ENCODE measurements at places on chromosomes 4 and X. TPM values are rescaled to one million over a fixed set of nuclear protein-coding genes. Genes with fewer than 3 reads are reported as not detected.

DNA sequence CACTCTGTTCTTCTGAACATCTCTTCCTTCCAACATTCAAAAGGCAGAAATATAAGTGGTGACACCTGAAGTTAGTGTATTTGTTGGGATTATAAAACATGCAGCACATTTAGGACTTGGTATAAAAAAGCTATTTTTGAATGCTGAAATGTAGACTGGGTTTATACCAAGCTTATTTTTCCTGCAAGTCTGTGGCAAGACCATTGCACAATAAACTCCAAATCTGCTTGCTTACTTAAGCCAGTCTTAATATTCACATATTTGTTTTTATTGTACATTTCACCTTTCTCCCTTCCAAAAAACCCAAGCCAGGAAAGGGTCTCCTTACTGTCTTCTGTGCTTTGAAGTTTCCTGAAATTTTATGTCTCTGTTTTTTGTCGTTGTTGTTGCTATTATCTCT lies 63.7 kb downstream of the FHIP1A start:
- DNase-seq = no peak

- DNase-seq = peak; percentile 57
Measured at GRCh38 chr4:173013232-173013930, 155.2 kb upstream of the GALNT7 start.

DNA sequence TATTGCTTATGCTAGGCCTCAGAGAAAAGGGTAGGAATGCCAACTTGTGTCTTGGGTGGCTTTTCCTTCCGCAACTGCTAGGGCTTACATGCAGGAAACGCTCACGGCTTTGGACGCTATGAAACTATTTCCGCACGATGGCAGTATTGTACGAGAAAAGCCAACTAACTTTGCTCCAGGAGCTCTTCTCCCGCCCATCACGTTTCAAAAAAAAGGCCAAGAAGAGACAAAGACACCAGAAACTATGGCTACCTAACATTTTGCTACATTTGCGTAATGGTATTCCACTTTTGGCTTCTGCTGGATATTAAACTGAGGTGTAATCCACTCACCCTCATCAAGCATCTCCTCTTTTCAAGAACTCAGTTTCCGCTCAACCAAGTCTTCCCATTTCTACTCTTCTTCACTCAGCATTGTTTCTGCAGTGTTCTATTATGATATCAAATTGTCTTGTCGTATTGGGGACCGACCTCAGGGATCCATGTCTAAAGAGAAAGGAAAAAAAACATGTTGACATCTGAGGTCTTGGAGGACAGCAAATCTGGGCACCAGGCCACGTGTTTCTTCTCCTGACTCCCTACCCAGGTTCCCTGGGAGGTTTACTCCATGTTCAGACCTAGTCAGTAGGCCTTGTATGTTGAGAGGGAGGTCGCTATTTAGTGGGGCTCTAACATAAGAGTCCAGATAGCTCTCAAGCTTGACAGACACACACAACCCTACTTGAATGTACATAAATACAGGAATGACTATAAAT lies 239.4 kb upstream of the STK26 start:
- no peak for DNase-seq

Gene TMEM255A
- total RNA-seq = 0.20 TPM

DNA sequence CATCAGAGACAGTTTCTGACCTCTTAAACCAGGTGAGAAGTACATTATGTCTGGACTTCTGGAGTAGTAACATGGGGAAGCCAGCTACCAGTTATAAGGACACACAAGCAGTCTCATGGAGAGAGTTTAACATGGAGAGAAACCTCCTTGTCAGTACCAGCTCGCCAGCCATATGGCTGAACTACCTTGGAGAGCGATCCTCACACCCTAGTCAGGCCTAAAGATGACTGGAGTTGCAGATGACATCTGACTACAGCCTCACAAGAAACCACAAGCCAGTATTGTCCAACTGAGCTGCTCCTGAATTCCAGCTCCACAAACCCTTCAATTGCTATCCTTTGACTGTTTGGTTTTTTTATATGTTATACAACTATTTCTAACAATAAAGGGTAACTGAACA lies 49.8 kb downstream of the PDHA2 start:
- peak; percentile 29 for DNase-seq

DNA sequence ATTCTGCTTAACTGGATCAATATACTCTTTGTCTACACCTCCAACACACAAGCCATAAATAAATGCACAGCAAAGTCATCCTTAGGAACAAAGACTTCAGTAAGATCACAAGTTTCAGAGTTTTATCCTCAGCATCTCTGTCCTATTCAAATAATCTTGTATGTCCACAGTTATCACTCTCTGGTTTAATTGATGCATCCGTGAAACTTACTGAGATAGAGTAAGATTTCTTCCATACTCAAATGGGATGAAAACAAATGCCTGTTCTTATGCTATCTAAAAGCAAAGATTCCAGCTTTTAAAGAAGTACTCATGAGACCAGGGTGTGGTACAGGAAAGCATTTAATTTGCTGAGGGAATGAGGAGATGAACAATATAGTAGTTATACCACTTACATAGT lies 184.6 kb upstream of the SLC7A11 start:
- no peak for DNase-seq

DNA sequence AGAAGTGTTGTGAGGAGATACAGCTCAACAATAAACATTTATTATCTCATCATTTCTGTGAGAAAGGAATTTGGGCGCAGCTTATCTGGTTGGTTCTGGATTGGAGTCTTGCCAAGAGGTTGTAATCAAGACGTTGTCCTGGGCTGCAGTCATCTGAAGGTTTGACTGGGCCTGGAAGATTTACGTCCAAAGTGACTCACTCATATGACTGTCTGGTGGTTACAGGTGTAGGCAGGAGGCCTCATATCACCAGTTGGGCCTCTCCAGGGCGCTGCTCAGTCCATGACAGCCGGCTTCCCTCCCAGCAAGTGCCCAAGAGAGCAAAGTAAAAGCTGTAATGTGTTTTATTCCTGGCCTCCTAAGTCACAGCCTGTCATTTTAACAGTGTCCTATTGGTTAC lies 106.3 kb downstream of the USP46 start:
- no peak for DNase-seq

GRCh38 chr4:169070071-169070894 lies 60.2 kb upstream of the CBR4 start:
- DNase-seq = peak; percentile 85

Gene BCAP31
- 138 TPM for total RNA-seq

Gene TENM3
- total RNA-seq = 49.1 TPM

DNA sequence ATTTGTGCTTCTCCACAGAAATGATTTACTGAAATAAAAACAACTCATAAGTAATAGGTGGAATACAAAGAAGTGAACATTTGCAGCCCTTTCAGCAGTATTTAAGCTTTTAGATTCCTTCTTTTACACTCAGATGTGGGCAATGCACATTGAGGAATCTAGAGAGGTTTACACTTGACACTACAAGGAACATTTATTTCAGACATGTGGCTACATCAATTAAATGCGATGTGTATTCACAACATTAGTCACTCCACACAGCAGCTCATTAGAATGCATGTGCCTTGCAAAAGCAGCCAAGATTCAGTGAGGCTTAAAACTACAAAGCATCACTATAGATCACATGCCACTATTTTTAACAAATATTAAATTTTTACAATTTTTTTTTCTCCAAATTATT lies 480.7 kb downstream of the INPP4B start:
- DNase-seq = no peak

- DNase-seq = no peak
Measured at GRCh38 chr4:6573986-6574746, 823 bp upstream of the MAN2B2 start.

Gene TCEAL9
- total RNA-seq = 24.2 TPM

Gene RASSF6
- total RNA-seq = 0.22 TPM

Gene SLC2A9
- 0.79 TPM for total RNA-seq

DNA sequence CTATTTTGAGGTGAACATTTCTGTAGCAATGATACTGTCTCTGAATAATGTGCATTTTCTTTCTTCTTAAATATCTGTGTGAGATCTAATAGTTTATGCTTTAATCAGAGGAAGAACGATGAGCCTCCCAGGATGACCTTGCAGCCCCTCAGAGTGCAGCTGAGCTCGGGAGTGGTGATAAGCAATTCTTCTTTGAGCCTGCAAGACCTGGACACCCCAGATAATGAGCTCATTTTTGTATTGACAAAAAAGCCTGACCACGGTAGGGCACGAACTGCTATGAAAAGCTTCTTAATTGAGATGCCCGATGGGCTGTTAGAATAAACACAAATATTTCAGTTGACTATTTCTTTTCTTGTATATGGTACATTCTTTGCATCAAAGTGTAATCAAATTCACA lies 105.0 kb upstream of the ANXA3 start:
- DNase-seq = no peak

Gene SSX4
- not detected for total RNA-seq

- no peak for DNase-seq
Measured at GRCh38 chr4:124491361-124492145, 221.0 kb downstream of the ANKRD50 start.

GRCh38 chr4:106104276-106104675 lies 209.0 kb downstream of the NPNT start:
- no peak for DNase-seq

DNA sequence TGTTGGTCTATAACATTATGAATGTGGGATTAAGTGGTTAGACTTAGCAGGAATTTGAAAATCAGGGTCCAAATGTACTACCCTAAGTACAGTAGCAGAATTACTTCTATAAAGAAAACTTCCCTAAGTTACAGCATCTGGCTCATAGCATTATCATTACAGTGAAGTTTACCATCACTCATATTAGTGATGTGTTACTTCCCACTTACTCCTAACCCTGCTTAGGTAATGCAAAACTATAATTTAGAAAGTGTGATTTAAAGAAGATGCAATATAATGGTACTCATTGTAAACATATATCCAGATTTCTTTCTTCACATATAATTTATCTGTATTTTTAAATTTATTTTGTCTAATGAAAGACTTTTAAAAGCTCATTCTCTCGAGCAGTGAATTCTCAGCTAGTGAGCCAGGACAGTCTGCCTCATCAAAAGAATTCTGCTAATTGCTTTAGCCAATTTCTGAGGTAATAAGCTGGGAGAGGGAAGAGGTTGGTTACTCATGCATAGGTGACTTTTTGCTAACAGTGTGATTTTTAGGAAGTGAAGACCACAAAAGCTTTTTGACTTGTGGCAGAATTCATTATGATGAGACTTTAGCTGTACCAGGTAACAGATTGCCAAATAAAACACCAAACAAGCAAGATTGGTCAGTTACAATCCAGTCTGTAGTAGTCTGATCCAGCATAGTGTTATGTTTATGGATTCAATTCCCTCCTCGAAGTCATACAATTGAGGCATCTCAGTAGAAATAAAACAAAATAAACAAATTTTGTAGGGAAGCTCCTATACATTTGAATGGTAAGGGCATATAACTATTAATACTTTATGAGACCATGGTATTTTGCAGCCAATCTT lies 21.0 kb downstream of the PLS3 start:
- DNase-seq = no peak

Gene IL21
- total RNA-seq = not detected

DNA sequence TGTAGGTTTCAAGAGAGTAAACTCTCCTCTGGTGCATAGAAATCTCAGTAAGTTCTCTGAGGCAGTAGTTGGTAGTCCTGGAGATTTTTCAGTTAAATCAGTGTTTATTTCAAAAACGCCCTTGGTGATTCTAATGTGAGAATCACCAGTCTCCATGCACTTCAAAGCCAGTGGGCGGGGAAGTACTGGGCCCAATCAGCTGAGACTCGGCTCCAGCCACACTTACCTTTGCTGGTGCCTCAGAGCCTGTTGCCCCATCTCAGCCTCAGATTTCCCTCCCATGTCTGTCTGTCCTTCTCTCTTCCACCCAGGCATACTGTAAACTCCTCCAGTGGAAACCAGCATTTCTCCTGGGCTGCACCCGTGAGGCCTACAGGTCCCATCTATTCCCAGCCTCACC lies 7.4 kb upstream of the MGST2 start:
- peak; percentile 58 for DNase-seq

DNA sequence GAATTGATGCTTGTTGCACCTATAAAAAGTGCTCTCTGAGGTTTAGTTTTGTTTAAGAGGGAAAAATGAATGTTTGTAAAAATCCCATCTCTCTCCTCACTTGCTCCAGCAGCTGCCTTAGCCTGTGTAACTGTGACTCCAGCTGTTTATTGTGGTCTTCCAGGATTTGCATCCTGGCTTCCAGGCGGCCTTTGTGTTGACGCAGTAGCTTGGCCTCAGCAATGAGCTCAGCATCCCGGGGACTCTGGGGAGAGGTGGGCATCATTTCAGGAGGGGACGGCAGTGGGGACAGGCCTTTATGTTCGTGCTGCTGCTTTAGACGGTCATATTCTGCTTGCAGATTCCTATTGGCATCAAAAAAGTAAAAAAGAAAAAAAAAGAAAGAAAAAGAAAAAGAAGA lies 75.3 kb upstream of the FTHL17 start:
- no peak for DNase-seq

- no peak for DNase-seq
Measured at GRCh38 chr4:175891851-175892250, 79.8 kb upstream of the GPM6A start.

All from H9 (cell line).